ENCODE measurements at places on chromosomes 13 and 19.

GRCh38 chr19:45428384-45429231 is 4.9 kb upstream of the ERCC1 start:
- no peak for DNase-seq

- DNase-seq = no peak
These were observed 43.8 kb downstream of the KLF12 start for GRCh38 chr13:74090397-74090796.

DNA sequence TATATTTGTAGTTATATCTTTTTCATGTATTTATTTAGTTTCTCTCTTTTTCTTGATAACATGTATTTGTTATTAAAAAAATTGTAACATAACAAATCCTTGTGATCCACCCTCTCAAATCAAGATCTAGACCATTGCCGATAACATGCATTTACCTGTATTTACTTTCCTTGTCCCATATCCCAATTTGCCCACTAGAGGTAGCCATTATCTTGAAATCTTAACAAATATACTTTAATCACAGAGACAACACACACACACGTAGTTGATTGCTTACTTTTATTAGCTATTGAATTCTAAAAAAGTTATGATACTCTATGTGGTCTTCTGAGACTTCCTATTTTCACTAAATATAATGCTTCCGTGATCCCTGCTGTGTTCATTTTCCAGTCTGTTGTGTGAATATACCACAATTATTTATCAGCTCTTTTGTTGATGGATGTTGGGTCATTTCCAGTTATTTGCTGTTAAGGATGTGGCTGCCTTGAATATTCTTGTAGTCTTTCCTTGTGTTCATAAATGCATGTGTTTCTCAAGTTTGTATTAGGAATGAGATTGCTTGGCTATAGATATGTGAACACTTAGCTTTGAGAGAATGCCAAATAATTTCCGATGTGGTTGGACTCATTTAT is 31.3 kb upstream of the ZMYM2 start:
- peak; percentile 1 for DNase-seq

DNA sequence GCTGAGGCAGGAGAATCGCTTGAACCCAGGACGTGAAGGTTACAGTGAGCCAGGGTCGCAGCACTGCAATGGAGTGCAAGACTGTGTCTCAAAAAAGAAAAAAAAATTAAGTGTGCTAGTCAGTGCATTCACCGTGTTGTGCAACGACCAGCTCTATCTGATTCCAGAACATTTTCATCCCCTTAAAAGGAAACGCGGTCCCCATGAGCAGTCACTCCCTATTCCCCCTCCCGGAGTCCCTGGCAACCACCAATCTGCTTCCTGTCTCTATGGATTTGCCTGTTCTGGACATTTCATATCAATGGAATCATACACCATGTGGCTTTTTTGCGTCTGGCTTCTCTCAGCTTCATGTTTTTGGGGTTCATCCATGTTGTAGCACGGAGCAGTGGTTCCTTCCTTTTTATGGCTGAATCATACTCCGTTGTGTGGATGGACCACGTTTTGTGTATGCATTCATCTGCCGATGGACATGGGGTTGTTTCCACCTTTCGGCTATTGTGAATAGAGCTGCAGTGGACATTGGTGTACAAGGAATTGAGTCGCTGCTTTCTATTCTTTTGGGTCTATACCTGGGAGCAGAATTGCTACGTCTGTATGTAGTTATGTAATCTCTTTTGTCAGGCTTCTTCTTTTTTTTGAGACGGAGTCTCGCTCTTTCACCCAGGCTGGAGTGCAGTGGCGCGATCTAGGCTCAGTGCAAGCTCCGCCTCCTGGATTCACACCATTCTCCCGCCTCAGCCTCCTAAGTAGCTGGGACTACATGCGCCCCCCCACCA is 19.8 kb downstream of the MYO9B start:
- no peak for DNase-seq

DNA sequence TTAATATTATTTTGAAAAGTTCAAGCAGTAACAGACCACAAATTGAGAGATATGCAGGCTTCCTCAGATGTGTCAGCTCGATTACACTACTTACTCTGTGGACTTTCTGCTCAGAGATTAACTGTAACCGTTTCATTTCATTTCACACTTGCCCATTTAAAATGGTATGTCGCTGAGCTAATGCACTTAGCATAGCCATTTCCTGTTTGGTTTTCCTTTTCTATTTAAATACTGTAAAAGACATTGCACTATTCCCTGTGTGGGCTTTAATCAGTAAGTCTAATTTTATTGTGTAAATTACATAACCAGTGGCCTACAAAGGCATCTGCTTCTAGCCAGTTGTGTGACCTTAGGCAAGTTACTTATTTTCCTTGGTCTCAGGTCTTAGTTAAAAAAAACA is 237.6 kb downstream of the LACC1 start:
- DNase-seq = no peak

GRCh38 chr19:13260883-13261653 is 110.9 kb downstream of the IER2 start:
- no peak for DNase-seq

DNA sequence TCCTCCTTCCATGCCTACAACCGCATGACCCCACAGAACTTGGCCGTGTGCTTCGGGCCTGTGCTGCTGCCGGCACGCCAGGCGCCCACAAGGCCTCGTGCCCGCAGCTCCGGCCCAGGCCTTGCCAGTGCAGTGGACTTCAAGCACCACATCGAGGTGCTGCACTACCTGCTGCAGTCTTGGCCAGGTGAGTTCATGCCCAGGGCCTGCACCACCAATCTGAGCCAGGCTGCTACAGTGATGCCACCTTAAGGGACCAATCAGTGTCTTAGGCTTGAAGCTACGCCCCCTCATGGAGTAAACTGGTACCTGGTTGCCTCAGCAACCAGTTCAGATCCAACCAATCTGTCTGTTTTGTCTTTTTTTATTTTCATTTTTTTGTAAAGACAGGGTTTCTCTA is 5.2 kb downstream of the SYDE1 start:
- no peak for DNase-seq

- no peak for DNase-seq
These were observed 27.4 kb upstream of the ZNF83 start for GRCh38 chr19:52665529-52665928.

- DNase-seq = no peak
These were observed 1.1 kb downstream of the COMP start for GRCh38 chr19:18789883-18790565.

Measured in NCI-H2171 treated with DMSO at 0.1 percent for 48 hours (cell line).